ENCODE measurements at places on chromosomes 6 and 20. TPM values are rescaled to one million over a fixed set of nuclear protein-coding genes. Genes with fewer than 3 reads are reported as not detected.

- peak; percentile 82 for DNase-seq
Observed at GRCh38 chr6:157760589-157761330, 62.3 kb upstream of the SNX9 start.

GRCh38 chr20:59972037-59972801 lies 14.0 kb downstream of the CDH26 start:
- DNase-seq = no peak

C6orf89 gene
- 80.0 TPM for total RNA-seq

ZNF165 gene
- not detected for total RNA-seq

GRCh38 chr20:22931653-22932608 lies 103.2 kb upstream of the SSTR4 start:
- no peak for DNase-seq

DNA sequence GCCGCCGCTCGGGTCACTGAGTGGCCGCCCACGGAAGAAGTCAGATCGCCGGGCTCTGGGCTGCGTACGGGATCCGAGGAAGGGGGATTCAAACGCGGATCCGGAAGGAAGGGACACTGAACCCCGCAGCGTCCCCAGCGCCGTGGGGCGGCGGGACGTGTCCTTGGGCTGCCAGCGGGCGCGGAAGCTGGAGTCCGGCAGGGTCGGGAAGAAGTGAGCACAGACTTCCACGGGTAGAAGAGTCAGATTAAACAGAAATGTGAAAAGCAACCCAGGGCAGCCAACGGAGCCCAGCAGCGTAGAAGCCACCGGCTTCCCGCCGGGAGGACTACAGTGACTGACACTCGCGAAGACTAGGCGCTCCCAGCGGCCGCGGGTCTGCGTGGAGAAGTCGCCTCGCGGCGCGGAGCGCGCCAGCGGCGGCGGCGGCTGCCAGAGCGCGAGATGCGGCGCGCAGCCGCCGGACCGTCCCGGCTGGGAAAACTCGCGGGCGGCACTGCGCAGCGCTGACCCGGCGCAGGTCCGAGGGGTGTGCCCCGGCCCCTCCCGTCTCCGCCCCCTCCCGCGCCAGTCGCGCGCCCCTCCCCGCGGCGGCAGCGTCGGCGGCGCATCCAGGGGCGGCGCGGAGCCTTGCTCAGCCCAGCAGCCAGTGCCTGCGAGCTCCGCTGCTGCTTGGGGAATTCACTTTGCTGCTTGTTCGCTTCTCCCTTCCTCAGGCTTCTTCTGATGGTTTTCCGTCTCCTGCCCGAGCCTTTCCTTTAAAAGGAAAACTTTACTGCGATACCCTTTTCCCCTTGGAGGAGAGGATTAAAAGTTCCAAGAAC lies at the start of gene SAMD5:
Gene SAMD5 (plus strand): TSS at position 649 of the 824 bp plus-strand sequence. CDS start 239 bp downstream, outside the sequence.
- DNase-seq = peak; percentile 4

DNA sequence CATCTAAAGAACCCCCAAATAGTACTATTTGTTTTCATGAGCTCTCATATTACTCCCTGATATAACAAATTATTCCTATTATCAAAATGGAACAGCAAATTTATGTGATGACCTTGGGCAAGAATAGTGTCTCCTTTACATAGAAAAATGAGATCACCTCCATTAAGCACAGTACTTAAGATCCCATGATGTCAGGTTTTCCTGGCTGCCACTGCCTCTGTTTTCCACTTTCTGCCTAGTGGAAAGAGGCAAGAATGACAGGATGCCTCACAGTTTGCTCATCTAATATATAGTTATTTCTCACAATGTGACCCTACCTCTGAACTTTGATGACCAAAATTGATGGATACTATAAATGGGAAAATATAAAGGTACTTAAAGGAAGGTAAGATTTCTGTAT lies 260.1 kb upstream of the SGK1 start:
- peak; percentile 21 for DNase-seq

NFS1 gene
- total RNA-seq = 36.3 TPM

ATF6B gene
- 83.1 TPM for total RNA-seq

DNA sequence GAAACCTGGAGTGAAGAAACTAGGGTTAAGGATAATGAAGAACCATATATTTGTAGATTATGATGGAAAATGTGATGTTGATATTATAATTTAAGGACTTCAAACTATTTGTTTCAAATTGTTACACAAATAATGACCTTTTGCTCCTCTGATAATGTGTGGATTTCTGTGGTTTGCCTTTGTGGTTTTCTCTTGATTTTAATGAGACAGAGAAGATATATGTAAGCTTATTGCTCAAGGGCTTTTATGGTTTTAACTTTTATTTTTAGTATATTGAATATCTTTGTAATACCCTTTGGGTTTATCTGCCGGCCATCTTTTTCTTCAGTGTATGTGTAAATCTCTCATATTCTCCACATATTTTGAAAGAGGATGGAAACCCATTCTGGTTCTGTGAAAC lies 362.3 kb downstream of the RIMS1 start:
- no peak for DNase-seq

Measured in HFFc6 (cell line).